ENCODE measurements at places on chromosomes 16 and 17. TPM values are rescaled to one million over a fixed set of nuclear protein-coding genes. Genes with fewer than 3 reads are reported as not detected.

Gene SLC13A2
- total RNA-seq: 0.15 TPM

Gene OR1A1
- total RNA-seq: not detected

Gene PERCC1
- total RNA-seq: 0.57 TPM

Gene MPV17L
- 7.0 TPM for total RNA-seq

Gene CIITA
- total RNA-seq: 59.6 TPM

- no peaks in the 10 kb centered on the region for H3K4me1 ChIP-seq
- H3K27me3 ChIP-seq: no peaks in the 10 kb centered on the region
- DNase-seq: no peak
- no peaks in the 10 kb centered on the region for H3K36me3 ChIP-seq
- no peak overlapping the region for H3K4me3 ChIP-seq
Observed at GRCh38 chr16:53121661-53122060, 66.9 kb downstream of the CHD9 start.

GRCh38 chr16:48565752-48566151 is 44.2 kb downstream of the N4BP1 start:
- peaks cover 11% of the 10 kb centered on the region for H3K36me3 ChIP-seq
- H3K4me1 ChIP-seq: peaks cover 13% of the 10 kb centered on the region
- no peak overlapping the region for H3K4me3 ChIP-seq
- no peaks in the 10 kb centered on the region for H3K27me3 ChIP-seq

DNA sequence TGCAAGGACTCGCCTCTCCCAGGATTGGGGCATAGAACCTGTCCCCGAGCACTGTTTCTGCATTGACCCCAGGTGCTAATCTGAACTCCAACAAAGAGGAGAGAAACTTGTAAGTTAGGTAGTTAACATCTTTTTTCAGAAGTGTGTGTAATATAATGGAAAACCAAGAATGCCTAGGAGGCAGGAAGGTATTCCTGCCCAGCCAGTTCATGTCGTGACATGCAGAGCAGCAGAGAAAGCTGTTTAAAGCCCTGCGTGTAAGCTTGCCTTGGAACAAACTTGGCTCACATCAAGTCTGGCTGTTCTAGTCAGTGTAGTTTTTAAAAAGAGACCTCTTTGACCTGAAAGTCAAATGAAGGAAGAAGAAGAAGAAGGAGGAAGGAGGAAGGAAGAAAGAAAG is 2.1 kb upstream of the GNA13 start:
- peak overlapping the region; percentile 94 for H3K27ac ChIP-seq
- H3K4me3 ChIP-seq: no peak overlapping the region
- no peak for DNase-seq
- peaks cover 17% of the 10 kb centered on the region for H3K4me1 ChIP-seq
- no peaks in the 10 kb centered on the region for H3K27me3 ChIP-seq

GRCh38 chr17:11545002-11545401 is 53.3 kb upstream of the DNAH9 start:
- H3K27ac ChIP-seq: no peak overlapping the region
- no peak for DNase-seq
- no peaks in the 10 kb centered on the region for H3K4me1 ChIP-seq
- H3K27me3 ChIP-seq: no peaks in the 10 kb centered on the region
- no peaks in the 10 kb centered on the region for H3K36me3 ChIP-seq

DNA sequence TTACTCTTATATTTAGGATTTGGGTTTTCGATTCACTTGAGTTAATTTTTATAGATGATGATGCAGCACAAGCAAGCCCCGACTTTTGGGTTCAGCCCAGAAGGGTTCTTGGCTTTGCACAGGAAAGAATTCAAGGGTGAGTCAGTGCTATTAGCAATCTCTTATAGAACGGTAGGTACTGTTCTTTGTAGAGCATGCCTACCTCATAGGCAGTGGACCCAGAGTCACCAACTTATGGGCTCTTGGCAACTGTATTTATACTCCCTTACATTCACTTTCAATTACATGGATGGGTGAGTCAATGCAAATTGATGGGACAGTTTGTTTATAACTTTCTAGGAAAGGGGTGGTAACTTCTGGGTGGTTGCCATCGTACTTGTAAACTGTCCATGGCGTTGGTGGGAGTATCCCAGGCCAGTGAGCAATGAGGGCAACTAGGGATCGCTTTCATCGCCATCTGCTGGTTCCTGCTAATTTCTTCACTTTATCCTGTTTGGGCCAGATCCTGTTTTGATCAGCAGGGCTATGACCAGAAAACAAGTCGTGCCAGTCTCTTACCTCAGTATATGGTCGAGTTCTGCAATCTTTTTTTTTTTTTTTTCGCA is 362.6 kb downstream of the CNTNAP4 start:
- no peak for DNase-seq
- H3K4me3 ChIP-seq: no peak overlapping the region
- H3K27ac ChIP-seq: no peak overlapping the region
- H3K27me3 ChIP-seq: no peaks in the 10 kb centered on the region

GRCh38 chr16:62741692-62742091 is 705.5 kb upstream of the CDH8 start:
- H3K4me3 ChIP-seq: no peak overlapping the region
- DNase-seq: no peak
- H3K27me3 ChIP-seq: no peaks in the 10 kb centered on the region

DNA sequence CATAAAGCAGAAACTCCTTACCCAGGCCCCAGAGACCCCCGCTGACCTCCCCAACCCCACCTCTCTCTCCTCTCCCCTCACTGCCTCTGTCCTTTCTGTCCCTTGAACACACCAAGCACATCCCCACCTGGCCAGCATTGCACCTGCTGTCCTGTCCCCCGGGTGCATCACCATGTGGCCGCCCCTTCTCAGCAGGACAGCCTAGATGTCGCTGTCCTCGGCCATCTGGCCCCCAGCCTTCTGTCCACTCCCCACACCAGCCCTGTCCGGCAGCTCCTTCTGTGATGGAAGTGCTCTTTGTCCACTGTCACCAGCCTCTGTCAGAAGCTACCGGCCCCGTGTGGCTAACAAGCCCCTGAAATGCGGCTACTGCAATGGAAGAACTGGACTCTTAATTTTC is 12.3 kb upstream of the MPRIP start:
- no peak for DNase-seq
- peaks cover 32% of the 10 kb centered on the region for H3K4me1 ChIP-seq
- H3K4me3 ChIP-seq: no peak overlapping the region
- no peak overlapping the region for H3K27ac ChIP-seq

DNA sequence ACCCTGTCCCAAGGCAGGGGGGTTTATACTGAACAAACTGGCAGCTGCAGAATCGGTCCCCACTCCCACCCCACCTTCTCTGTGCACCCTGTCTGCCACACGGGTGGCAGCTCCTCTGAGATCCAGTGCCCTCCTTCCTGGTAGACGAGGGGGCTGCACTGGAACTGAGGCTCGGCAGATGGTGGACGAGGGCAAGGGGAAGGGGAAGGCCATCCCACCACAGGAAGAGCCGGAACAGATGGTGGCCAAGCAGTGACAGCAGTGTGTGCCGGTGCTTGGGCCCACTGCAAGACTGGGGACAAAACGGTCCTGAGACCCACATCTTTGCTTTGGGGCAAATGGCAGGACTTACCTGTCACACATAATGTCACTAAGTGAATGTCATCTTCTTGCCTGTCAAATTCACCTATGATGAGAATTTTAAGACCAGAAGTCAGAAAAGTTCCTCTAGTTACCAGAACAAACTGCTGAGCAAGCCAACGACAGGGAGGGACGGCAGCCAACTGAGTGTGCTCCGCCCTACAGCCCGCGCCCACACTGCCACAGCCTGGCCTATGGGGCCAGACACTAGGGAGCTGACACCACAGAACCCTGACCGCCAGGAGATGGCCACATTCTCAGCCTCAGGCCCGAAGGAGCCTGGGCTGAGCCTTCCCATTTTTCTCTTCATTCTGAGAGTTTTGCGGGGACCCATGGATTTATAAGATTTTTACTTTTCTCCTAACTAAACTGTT is 14.4 kb downstream of the NTAN1 start:
- no peaks in the 10 kb centered on the region for H3K27me3 ChIP-seq
- no peak overlapping the region for H3K4me3 ChIP-seq
- H3K36me3 ChIP-seq: peaks cover 22% of the 10 kb centered on the region
- H3K27ac ChIP-seq: peak overlapping the region; percentile 27
- H3K4me1 ChIP-seq: peaks cover 3% of the 10 kb centered on the region

GRCh38 chr17:15309793-15310192 is 31.6 kb downstream of the TEKT3 start:
- DNase-seq: no peak
- H3K27me3 ChIP-seq: no peaks in the 10 kb centered on the region
- H3K27ac ChIP-seq: no peak overlapping the region
- peaks cover 50% of the 10 kb centered on the region for H3K4me1 ChIP-seq

GRCh38 chr17:67427424-67427823 is 50.3 kb downstream of the PITPNC1 start:
- H3K27me3 ChIP-seq: no peaks in the 10 kb centered on the region
- no peaks in the 10 kb centered on the region for H3K36me3 ChIP-seq
- DNase-seq: no peak
- H3K4me1 ChIP-seq: peaks cover 3% of the 10 kb centered on the region
